ENCODE measurements at places on chromosomes 7 and 10.

DNA sequence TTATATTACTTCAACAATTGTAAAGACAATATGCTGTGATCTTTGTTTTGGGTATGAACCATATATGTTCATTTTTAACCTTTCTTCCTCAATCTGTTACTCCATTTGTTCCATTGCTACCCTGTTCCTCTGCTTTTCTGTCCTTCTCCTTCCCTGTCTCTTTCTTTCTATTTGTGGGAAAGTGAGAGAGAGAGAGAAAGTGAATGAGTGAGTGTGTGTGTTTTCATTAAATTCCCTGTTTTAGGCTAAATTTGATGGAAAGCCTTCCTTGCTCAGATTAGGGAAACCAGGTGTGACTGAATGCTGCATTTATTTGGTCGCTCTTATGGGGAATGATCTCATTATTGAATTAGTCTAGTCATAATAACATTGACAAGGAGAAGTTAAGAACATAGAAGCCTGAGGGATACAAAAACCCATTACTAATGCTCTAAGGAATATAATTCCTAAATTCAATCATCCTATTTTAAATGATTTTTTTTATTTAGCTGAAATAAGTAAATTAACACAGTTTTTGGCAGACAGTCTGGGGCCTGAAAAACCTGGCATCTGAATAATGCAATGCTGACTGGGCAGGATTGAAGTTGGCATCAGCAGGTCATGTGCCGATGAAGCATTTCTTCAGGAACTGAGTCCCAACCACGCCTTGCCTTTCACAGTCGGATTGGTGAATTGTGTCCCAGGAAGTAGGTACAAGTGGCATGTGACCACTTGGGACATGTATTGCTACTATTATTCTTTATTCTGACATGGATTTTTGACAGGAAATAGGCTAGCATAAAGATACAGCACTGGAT, 117.6 kb upstream of the LRGUK start:
- DNase-seq: no peak

DNA sequence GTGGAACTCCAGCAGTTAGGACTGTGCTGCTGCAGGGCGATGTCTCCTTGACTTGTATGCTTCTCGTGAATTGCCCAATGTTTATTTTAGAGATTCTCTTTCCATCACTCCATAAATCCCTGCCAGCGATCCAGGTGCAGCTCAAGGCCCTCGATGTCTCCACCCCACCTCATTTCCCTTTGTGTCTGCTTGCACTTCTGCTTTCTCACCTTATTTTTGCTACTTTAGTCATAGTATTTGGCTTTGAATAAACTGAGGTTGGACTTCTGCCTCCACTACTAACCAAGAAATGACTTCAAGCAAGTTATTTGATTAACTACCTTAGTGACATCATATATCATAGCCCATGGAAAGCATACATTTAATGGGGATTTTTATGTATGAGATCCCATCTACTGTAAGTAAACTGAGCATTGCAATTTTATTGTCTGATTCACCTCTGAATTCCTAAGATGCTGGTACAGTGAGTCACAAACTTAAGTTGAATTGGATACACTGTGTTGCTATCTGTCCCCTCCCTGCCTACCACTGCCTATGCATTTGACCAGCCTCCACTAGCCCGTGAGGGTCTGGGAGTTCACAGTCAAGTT, 255.8 kb downstream of the ABCA13 start:
- DNase-seq: no peak

- DNase-seq: no peak
Measured at GRCh38 chr7:90736968-90737939, 141.1 kb downstream of the CDK14 start.

GRCh38 chr7:37016064-37016878, 292.0 kb upstream of the AOAH start:
- DNase-seq: no peak

GRCh38 chr7:123635551-123636359, 19.9 kb upstream of the LMOD2 start:
- DNase-seq: no peak

DNA sequence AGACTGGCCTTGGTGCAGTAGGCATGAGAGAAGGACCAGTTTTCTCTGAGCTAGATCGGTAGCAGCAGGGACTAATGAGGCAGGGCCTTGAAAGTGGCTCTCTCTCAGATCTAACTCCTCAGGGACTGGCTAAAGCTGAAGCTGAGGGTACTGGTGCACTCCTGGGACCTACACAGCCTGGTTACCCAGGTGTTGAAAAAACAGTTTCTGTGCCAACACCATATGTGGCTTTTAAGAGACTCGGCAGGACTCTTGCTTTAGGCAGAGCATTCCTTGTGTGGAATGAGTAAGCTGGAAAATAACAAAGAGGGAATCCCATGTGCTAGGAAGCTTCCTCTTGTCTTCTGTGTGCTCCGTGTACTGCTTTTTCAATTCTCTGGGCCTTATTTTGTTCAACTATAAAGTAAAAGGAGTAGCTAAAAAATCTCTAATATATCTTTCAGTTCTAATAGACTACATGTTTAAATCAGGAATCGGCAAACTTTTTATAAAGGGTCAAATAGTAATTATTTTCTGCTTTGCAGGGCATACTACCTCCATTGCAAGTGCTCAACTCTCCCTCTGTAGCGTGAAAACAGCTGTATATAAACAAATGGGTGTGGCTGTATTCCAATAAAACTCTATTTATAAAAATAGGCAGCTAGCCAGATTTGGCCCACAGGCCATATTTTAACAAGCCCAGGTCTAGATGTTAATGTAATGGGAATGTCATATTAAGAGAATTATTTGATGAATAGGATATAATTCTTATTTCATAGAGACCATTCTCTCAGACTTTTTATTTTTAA, 186.1 kb upstream of the KAT6B start:
- no peak for DNase-seq

GRCh38 chr10:38174336-38174735, 80.2 kb downstream of the ZNF37A start:
- no peak for DNase-seq

GRCh38 chr10:46285300-46285699, 1.5 kb upstream of the ANTXRL start:
- no peak for DNase-seq

GRCh38 chr10:116613471-116613870, 7.3 kb upstream of the PNLIPRP2 start:
- no peak for DNase-seq

DNA sequence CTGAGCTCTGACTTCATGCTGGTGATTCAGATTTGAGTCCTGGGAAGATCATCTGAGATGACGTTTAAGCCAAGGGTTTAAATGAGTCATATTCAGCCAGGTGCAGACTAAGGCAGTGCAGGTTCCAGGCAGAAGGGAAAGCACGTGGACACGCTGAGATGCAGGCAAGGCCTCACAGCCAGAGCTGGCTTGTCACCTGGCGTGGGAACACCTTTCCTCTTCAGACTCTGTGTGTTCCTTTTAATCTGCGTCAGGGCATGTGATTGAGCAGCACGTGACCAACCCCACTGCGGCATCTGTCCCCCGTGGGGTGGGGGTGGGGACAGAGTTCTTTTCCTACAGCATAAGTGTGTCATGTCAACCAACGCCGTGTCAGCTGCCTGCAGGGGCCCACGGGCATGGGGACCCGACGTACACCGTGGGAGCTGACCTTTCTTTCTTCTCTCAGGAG, 10.7 kb upstream of the IDI2 start:
- DNase-seq: no peak

DNA sequence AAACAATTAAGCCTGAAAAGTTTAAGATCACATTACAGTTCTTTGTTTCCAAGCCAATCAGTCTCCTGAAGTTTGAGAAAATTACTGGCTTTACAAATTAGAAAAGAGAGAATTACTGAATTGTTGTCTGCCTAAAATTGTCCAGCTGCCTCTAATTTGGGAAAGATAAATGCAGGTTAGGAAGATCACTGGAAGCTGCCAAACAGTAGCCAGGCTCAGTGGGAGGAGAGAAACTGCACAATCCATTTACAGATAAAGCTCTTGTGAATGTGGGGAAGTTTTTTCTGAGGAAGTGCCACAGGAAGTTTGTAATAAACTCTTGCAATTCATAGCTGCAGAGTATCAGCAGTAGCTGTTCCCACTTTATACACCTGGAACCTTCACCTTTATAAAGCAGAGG, 100.7 kb downstream of the IQUB start:
- DNase-seq: no peak

DNA sequence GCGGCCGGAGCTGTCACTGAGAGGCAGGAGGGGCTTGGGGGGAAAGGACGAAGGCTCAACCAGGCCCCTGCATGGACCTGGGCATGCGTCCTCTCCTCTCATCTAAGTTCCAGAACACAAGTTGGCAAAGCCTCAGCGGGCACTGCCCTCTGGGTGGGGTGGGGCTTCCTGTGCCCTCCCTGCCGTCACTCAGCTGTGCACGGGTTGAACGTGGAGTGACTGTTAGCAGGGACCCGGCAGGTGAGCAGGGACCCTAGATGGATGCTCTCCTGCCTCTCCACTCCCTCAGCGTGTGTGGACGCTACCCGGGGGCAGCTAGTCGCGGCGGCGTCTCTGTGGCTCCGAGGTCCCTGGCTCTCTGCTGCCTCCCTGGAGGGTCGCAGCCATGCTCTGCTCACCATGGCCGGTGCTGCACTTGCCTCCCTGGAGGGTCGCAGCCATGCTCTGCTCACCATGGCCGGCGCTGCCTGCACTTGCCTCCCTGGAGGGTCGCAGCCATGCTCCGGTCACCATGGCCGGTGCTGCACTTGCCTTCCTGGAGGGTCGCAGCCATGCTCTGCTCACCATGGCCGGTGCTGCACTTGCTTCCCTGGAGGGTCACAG, 36.4 kb upstream of the TTYH3 start:
- no peak for DNase-seq
